Liver (tissue), 10 donors: ENCODE measurements at places on chromosomes 6 and 20.

GRCh38 chr20:8844179-8844578, 224.7 kb upstream of the PLCB4 start:
- no peaks in the 10 kb centered on the region for H3K4me1 ChIP-seq
- H3K27me3 ChIP-seq, result no peaks in the 10 kb centered on the region
- H3K4me3 ChIP-seq, result no peak overlapping the region
- H3K27ac ChIP-seq, result no peak overlapping the region

- no peaks in the 10 kb centered on the region for H3K27me3 ChIP-seq
- H3K27ac ChIP-seq, result peak overlapping the region; percentile 91
- H3K4me1 ChIP-seq, result peaks cover 92% of the 10 kb centered on the region
- H3K4me3 ChIP-seq, result no peak overlapping the region
- DNase-seq, result no peak
- H3K36me3 ChIP-seq, result no peaks in the 10 kb centered on the region
Measured at GRCh38 chr20:50401587-50402418, 108.4 kb upstream of the PTPN1 start.

DNA sequence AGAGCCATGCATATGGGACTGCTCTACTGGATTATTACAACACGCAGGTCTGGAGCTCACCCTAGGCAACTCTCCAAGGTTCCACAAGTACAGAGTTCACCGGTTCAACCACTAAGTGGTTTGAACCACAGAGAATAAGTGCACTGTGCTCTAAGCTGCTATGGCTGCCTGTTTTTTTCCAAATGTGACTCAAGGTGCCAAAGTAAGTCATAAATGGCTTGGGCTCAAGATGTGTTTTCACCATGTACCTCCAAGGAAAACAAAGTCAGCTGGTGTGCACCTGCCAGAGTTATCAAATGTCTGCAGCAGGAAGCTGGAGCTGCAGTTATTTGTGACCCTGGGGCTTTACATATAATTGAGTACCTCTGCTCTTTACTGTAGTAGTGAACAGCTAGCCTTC, 76.7 kb downstream of the PREP start:
- no peaks in the 10 kb centered on the region for H3K27me3 ChIP-seq
- H3K4me1 ChIP-seq, result peaks cover 2% of the 10 kb centered on the region
- peaks cover 8% of the 10 kb centered on the region for H3K36me3 ChIP-seq
- H3K4me3 ChIP-seq, result no peak overlapping the region

DNA sequence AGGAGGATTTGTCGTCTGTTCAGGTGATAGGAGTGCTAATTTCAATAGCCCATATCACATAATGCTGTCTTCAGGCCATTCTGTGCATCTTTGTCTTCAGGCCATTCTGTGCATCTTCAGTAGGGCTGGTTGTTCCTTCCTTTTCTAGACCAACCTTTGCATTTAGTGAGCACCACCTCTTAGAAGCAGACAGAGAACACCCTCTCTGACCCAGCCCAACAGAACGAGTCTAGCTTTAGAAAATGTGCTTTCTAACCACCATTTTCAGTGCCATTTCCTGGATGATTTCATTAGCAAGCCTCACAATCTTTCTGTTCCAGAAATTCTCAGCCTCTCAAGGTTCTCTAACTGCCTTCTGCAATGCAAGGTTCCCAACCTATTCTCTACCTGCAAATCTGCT, 215.3 kb upstream of the KCNQ5 start:
- no peaks in the 10 kb centered on the region for H3K4me1 ChIP-seq
- no peak overlapping the region for H3K27ac ChIP-seq
- H3K4me3 ChIP-seq, result no peak overlapping the region
- no peaks in the 10 kb centered on the region for H3K27me3 ChIP-seq

DNA sequence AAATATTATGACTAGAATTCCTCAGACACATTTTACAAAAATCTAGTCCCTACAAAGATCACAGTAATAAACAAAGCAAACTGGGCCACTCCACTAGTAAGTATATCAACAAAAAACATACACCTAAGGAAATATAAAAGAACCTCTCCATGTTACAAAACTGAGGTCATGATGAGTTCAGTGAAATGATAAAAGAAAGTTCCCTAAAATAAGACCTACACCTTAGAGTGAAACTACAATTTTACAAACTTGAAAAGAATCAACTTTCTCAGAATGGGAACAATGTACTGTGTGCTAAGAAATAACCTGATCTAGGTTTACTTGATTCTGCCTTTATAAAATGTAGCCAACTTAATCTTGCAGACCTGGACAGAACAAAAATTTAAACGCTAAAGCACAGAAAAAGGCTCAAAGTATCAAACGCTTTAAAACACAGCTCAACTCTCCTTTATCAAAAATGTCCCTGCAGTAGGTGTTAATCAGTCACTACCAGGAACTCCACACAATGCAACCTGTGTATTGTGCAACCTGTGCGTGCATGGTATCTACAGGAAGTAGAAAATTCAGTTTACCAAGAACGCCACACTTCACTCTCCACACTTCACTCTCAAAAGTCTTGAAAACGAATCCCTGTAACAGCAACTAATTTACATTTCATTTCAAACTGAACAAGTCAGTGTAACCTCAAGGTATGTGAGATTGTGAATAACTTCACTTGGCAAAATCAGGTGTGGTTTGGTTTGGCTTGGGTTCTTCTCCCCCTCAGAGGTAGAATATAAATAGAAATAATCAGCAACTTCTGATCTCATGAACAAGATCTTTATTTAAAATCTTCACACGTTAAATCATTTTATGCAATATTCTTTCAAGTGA, 1.8 kb downstream of the RALGAPA2 start:
- peak overlapping the region; percentile 97 for H3K27ac ChIP-seq
- no peak for DNase-seq
- no peaks in the 10 kb centered on the region for H3K27me3 ChIP-seq
- peak overlapping the region; percentile 100 for H3K4me3 ChIP-seq

DNA sequence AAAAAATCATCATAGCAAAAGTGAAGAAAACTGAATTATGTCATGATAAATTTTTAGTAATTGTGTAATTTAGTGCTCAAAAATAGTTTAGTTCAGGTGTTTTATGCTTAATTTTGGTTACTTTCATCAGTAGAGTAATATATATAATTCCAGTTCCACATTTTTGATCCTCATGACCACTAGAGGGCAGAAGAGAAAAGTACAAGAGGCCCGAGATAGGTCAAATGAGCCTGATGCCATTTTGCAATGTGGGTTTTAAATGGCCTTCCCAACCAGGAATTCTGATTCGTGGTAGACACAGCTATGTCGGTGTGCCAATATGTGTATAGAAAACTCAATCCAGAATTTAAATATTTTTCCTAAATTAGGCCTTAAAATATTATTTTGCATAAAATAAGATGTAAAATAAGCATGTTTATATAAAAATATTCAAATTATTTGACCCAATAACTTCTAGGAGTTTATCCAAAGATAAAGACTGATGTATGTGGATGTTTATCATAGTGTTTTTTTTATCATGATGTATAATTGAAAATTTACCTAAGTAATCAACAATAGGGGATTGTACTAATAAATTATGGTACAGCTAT, 159.7 kb upstream of the RPS6KA2 start:
- no peaks in the 10 kb centered on the region for H3K36me3 ChIP-seq
- DNase-seq, result peak; percentile 13
- H3K4me1 ChIP-seq, result no peaks in the 10 kb centered on the region
- no peak overlapping the region for H3K4me3 ChIP-seq
- H3K27ac ChIP-seq, result no peak overlapping the region
- no peaks in the 10 kb centered on the region for H3K27me3 ChIP-seq

DNA sequence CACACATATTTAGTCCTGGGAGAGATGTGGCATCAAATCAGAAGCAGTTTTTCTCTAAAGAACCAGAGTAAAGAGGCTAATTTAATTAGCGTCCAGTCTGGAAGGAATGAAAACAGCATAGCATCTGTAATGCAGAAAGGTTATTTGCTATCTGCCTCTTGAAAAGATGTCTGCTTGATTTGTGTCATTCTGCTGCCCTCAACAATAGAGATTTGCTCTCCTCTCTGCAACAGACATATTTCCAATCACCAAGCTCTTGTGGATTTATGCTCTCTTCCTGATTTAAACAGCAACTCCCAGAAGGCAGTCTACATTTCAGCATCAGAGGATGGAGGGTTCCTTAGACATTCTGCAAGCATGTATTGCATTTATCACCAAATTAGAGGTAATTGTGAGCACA, 53.5 kb upstream of the AKAP12 start:
- H3K4me1 ChIP-seq, result no peaks in the 10 kb centered on the region
- H3K27me3 ChIP-seq, result no peaks in the 10 kb centered on the region
- no peak overlapping the region for H3K27ac ChIP-seq
- DNase-seq, result no peak
- H3K36me3 ChIP-seq, result no peaks in the 10 kb centered on the region
- H3K4me3 ChIP-seq, result no peak overlapping the region

- H3K4me1 ChIP-seq, result no peaks in the 10 kb centered on the region
- no peak overlapping the region for H3K4me3 ChIP-seq
- no peak overlapping the region for H3K27ac ChIP-seq
Measured at GRCh38 chr20:50089140-50089786, 23.7 kb downstream of the UBE2V1 start.

DNA sequence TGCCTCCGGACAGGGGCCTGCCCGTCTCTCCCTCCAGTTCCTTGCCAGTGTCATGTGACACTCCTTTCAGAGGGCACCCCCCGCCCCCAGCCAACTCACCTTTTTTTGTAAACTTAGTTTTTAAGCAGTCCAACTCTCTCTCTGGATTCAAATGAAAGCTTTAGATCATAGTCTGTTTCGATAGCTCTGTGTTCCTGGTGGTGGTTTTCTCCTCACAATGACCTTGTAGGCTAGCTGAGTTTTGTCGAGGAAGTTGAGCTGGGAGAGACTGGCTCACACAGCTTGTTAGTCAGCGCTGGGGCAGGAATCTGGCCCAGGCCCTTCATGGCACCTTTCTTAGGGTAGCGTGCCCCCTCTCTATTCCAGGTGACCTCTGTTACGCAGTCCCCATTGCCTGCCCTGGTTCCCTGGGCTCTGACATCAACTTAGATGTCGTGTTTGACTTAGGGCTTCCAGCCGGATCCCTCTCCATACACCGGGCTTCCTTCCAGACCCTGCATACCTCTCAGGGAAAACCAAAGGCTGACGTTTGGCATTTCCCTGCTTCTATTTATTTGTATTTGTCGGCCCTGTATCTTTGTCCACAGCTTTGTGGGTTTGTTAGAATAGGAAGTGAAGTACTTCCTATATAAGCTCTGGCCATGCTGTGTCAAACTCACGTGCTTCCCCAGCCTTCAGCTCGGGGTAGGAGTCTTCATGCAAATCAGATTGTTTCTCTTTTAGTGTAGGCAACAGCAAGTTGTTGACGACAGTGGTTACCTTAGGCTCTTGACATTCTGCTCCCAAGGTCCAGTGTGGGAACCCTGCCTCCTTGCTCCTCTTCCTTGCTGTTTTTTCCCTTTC, 12.7 kb downstream of the IGF2R start:
- DNase-seq, result no peak
- H3K36me3 ChIP-seq, result no peaks in the 10 kb centered on the region
- peaks cover 8% of the 10 kb centered on the region for H3K4me1 ChIP-seq
- no peaks in the 10 kb centered on the region for H3K27me3 ChIP-seq
- H3K4me3 ChIP-seq, result no peak overlapping the region
- H3K27ac ChIP-seq, result peak overlapping the region; percentile 73

- no peak overlapping the region for H3K27ac ChIP-seq
- H3K27me3 ChIP-seq, result no peaks in the 10 kb centered on the region
Measured at GRCh38 chr6:144053601-144054000, 41.8 kb downstream of the SF3B5 start.

DNA sequence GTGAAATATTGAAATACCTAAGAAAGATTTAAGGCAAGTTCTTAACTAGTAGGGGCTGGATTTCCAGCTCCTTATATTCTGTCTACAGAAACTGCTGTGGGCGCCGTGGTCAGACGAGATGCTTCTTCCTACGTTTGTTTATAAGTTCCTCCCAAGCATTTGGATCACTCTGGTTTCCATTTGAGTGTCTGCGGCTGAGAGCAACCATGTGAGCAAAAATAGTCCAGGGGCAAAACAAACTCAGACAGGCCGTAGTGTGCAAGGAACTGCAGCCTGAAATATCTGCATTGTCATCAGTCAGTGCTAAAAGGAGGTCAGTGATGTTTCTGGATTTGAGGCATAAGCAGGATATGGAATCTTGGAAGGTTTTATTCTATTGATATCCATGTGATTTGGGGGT, 485.9 kb upstream of the JAG1 start:
- no peaks in the 10 kb centered on the region for H3K36me3 ChIP-seq
- H3K4me3 ChIP-seq, result no peak overlapping the region
- H3K4me1 ChIP-seq, result no peaks in the 10 kb centered on the region
- no peaks in the 10 kb centered on the region for H3K27me3 ChIP-seq
- H3K27ac ChIP-seq, result no peak overlapping the region
- DNase-seq, result no peak

DNA sequence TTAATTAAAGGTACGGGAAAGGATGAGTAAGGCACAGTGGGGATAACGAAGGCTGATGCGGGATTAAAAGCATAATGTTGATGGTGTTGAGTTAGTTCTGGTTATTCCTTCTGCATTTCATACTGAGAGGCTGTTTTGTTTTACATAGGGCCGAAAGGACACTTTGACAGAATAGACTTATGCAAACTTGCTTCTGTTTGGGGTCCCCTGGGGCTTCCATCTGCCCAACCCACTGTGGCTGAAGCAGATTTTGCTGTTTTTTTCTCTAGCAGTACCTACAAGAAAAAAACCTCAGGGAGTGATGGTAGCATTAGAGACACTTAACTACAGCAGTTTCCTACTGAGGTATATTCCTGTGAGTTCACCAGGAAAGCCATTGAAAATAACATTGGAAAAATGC, 136.1 kb upstream of the SUPT3H start:
- no peak overlapping the region for H3K4me3 ChIP-seq
- no peaks in the 10 kb centered on the region for H3K4me1 ChIP-seq
- H3K27ac ChIP-seq, result no peak overlapping the region

GRCh38 chr6:137095651-137096238, 51.0 kb upstream of the IL20RA start:
- no peak for DNase-seq
- no peaks in the 10 kb centered on the region for H3K27me3 ChIP-seq
- no peaks in the 10 kb centered on the region for H3K36me3 ChIP-seq
- H3K4me1 ChIP-seq, result no peaks in the 10 kb centered on the region

GRCh38 chr6:15755526-15755925, 92.7 kb upstream of the DTNBP1 start:
- peaks cover 4% of the 10 kb centered on the region for H3K27me3 ChIP-seq
- H3K36me3 ChIP-seq, result no peaks in the 10 kb centered on the region
- no peak overlapping the region for H3K27ac ChIP-seq
- no peak overlapping the region for H3K4me3 ChIP-seq
- peaks cover 11% of the 10 kb centered on the region for H3K4me1 ChIP-seq

DNA sequence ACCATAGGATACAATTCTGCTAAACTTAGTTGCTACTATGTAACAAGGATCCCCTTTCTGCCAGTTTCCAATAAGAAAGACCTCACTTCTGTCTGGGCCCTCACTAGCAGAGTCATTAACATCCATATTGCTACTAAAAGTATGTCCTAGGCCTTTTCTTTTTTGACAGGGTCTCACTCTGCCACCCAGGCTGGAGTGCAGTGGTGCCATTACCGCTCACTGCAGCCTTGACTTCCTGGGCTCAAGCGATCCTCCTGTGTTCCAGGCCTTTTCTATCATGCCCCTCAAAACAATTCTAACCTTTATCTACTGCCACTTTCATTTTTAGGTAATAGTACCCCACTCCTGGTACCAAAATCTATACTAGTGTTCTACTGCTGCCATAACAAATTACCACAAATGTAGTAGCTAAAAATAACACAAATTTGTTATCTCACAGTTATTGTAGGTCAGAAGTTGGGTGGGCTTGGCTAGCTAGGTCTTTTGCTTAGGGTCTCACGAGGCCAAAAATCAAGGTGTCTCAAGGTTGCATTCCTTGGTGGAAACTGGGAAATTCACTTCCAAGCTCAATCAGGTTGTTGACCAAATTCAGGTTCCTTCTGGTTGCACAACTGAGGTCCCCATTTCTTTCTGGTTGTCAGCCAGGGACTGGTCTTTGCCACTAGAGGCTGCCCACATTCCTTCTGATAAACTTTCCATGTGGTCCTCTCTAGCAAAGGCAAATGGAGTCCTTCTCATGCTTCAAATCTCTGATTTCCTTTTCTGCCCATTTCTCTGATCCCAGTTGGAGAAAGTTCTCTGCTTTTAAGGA, 3.0 kb downstream of the CSNK2A1 start:
- DNase-seq, result no peak
- peaks cover 55% of the 10 kb centered on the region for H3K4me1 ChIP-seq
